ENCODE measurements at places on chromosomes 5 and 9. TPM values are rescaled to one million over a fixed set of nuclear protein-coding genes. Genes with fewer than 3 reads are reported as not detected.

DNA sequence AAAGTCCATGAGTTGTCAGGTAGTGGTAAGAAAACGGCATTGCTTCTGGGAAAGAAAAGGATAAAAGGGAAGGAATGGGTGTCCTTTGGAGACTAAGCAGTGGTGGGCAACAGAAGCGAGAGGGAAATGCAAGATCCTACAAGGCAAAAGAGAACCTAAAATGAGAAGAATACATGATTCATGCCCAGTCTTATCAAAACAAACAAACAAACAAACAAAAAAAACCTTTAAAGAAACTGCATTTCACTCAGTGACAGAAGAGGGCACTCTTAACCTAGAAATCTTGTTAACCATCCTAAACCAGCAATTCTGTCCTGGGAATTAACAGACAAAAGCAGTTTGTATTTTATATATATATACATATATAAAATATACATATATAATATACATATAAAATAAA lies 88.5 kb downstream of the SUSD1 start:
- peak; percentile 51 for DNase-seq

GRCh38 chr5:150020249-150020648 lies 19.7 kb downstream of the HMGXB3 start:
- no peak for DNase-seq

Gene PPWD1
- 39.3 TPM for total RNA-seq

Gene TUSC1
- 7.0 TPM for total RNA-seq

GRCh38 chr5:54944364-54944763 lies 41.0 kb downstream of the ESM1 start:
- peak; percentile 65 for DNase-seq

- no peak for DNase-seq
Measured at GRCh38 chr9:18721995-18722310, 248.0 kb downstream of the ADAMTSL1 start.

- no peak for DNase-seq
Measured at GRCh38 chr5:14880688-14881087, 9.1 kb upstream of the ANKH start.

- DNase-seq, result peak; percentile 62
Measured at GRCh38 chr5:164475339-164475977, 970.0 kb downstream of the MAT2B start.

Measured in lung microvascular endothelial cell (primary cell).